ENCODE measurements at places on chromosomes 3 and 15.

GRCh38 chr15:47885920-47886319, 168.6 kb downstream of the SEMA6D start:
- DNase-seq = no peak

DNA sequence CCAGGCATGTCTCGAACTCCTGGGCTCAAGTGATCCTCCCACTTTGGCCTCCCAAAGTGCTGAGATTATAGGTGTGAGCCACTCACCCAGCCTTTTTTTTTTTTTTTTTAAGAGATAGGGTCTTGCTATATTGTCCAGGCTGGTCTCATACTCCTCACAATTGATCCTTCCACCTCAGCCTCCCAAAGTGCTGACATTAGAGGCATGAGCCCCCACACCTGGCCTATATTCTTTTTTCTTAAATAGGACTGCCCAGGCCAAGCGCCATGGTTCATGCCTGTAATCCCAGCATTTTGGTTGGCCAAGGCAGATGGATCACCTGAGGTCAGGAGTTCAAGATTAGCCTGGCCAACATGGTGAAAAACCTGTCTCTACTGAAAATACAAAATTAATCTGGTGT, 12.5 kb downstream of the NR1I2 start:
- DNase-seq = no peak

- DNase-seq = no peak
These were observed 1.1 kb upstream of the NPHP3 start for GRCh38 chr3:132723024-132723950.

GRCh38 chr3:45321607-45322391, 66.6 kb upstream of the LARS2 start:
- no peak for DNase-seq

DNA sequence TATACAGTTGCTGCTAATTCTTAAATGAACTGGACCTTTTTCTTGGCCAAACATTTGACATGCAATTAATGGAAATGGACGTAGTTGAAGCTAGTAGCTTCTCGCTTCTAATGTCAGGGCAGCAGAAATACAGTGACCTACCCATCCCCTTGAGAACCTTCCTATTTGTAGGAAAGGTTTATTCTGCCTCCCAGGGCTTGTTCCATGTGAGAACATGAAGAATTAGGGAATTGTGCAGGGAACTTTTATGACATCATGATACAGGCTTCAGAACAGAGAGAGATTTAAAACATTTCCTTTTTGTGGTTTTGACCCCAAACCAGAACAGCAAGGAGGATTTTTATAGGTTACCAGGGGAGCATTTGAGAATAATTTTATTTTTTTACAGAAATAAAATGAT, 406.6 kb upstream of the PPP2R3A start:
- no peak for DNase-seq

- DNase-seq = no peak
These were observed 110.7 kb upstream of the CDIN1 start for GRCh38 chr15:36468746-36469145.

GRCh38 chr3:183338520-183338919, 85.5 kb downstream of the B3GNT5 start:
- DNase-seq = no peak

DNA sequence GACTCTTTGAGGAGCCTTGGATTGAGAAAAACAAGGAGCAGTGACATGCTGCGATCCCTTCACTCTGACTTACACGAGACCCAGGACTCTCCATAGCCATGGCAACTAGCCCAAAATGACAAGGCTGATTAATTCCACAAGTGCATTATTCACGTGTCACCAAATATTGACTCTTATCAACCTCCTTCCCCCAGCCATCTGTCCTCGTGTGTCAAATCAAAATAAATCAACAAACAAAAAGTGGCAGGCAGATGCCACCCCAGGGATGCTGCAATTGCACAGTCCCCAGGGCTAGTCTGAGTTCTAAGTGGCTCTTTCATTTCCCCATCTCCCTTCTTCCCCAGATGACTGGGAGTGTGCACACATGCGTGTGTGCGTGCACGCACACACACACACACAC, 104.9 kb downstream of the AQP9 start:
- no peak for DNase-seq

GRCh38 chr3:44208568-44208967, 33.1 kb upstream of the TOPAZ1 start:
- DNase-seq = no peak

- DNase-seq = peak; percentile 17
These were observed 68.9 kb upstream of the PCSK6 start for GRCh38 chr15:101558221-101558941.

- no peak for DNase-seq
These were observed 125.6 kb downstream of the ETFA start for GRCh38 chr15:76185716-76186115.

DNA sequence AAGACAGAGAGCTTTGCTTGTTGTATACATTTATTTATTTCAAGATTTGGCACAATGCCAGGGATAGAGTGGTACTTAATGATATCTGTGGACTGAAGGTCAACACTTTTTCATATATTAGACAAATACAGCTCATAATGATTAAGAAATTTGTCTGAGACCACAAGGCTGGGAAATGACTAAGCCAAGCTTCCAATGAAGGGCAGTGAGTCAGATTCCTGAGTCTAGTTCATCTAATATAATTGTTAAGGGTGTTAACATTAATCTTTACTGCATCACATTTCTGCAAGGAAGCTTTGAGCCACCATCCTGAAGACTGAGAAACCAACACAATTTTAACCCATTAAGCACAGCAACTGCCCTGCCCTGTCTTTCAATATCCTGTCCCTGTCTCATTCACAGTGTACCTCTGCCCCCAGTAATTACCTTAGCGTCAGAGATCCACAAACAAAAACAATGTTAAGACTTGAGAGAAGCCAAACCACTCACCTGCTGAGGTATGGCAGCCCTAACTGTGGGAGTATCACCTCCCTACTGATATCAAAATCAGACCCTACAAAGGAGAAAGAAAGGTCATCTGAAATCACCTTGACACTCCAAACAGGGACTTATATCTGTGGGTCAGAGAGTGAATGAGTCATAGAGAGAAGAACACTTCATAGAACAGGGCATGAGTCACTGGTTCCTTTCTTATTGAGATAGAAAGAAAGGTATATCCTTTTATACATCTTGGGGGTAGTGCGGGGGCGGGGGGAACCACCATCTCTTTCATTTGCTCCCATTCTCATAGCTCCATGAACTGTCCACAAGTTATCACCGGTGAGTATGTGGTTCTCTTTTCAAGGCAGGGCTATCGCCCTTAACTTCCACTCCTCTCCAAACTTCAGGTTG, 74.7 kb downstream of the MAGI1 start:
- DNase-seq = no peak

DNA sequence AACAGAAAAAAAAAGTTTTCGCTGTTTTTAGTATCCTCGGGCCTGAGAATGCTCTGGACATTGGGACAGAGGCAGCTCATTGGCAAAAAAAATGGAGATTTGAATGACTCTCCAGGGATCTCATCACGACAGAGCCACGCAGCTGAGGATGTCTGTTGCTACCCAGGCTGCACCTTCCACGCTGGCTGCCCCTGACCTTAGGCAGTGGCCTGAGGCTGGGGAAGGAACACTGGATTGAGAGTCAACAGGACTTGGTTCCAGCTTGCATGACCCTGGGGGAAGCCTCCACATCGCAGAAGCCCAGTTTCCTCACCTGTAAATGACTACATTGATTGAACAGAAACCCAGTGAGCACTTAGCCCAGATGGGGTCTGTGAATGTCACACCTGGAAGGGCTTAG, 8.7 kb upstream of the ACSBG1 start:
- peak; percentile 42 for DNase-seq

DNA sequence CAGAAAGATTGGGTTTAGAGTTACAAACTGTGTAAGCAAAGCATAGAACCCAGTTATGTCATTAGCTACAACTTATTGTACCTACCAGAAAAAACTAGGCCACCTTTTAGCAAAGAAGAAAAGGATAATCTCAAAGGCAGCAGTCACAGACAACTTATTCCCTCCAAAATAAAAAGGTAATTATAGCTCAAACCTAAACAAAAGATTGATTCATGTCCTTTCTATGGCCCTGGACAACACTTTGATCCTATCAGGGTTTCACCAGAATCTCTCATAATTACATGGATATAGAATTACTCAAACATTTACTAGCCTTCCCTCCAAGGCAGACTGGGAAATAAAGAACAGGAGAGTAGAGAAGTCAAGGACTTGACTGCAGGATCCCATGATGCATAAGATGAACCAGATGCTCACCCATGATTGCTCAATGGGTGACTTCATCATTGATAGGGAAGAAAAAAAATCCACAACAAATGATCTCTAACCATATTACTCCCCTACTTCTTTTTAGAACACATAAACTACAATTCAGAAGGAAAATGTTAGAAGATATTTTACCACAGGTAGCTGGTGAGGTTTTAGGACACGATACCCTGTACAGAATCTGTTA, 17.4 kb downstream of the DET1 start:
- DNase-seq = no peak

- no peak for DNase-seq
These were observed 44.9 kb downstream of the SPATA16 start for GRCh38 chr3:173096140-173096539.

DNA sequence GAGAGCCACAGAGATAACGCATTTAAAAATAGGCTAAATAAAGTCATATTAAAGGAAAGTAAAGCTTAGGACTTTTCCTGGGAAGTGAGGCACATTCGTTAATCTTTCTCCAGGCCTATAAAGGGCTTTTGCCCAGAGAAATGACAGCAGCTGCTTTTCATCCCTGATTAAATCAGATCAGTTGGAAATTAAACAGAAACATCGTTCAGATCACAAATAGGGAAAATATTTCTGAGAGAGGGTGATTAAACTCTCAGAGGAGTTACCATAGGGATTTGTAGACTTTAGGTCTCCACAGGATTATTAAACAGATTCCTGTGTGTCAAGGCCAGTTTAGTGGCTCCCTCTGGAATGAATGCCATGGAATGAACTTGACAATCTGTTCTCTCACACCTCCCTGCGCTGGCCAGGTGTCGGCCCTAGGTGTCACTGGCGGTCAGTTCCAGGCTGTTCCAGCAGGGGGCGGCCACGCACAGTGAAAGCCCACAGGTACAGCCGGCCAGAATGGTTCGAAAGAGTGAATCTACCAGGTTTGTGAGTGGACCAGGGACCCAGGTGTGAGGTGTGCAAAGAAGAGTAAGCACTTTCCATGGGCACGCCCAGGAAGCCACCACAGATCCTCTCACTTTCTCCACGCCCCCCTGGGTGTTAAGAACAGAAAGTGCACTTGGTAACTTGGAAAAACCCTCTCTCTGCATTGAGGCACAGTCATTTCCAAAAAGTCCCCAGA, 253.0 kb upstream of the RASGRP1 start:
- DNase-seq = peak; percentile 89

DNA sequence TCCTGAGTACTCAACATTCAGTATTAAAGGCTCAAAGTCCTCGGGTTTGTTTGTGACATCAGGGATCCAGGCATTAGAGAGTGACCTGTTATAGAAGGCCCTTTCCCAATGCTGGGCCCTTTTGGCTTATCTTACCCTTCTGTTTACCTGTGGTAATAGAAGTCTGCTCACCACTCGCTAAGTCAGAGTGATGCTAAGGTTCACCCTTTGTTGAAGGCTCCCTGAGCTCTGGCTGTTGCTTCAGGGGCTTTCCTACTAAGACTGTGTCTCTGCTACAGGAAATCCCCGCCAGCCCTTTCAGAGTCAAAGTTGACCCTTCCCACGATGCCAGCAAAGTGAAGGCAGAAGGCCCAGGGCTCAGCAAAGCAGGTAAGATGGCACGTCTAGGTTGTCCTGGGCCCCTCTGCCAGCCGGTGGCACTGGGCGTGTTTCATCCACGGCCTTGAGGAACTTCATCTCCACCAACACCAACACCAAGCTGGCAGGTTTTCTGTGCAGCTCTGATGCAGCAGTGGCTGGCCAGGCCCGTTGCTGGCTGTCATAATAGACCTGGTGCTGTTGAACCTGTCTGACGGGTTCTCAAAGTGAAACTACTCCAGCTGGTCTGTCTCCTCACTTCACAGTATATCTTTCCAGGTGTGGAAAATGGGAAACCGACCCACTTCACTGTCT, 99.1 kb downstream of the DNASE1L3 start:
- no peak for DNase-seq

- DNase-seq = no peak
These were observed 289.3 kb upstream of the RORA start for GRCh38 chr15:61518191-61518950.

DNA sequence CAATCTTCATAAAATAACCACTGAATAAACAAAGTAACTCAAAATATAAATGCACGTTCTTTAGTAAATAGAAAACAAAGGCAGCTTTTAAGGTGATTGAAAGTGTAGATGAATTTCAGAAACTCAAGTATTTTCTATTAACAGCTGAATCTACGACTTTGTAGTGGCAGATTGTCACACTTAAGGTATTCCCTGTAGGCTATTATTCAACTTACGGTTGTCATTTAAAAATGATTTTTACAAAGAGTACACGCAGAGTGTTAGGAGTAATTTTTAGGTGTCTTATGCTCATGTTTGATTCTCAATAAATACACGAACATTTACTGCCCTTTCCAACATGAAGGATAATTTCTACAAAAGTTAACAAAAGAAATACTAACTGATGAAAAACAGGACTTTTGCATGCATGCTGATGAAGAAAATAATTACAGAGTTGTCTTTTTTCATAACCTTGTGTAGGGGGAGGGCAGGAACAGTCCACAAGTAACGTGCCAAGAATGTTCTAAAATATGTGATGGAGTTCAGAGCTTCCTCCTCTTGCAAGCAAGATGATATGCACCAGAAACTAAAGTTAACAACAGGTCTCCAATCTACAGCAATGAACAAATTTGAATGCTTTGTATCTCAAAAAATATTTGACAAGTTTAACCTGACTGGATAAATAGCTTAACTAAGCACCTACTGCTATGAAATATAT, 16.7 kb downstream of the DCBLD2 start:
- no peak for DNase-seq

GRCh38 chr3:52406231-52406661, 38.7 kb downstream of the SEMA3G start:
- DNase-seq = peak; percentile 54

- DNase-seq = no peak
These were observed 5.5 kb downstream of the ANKDD1A start for GRCh38 chr15:64917211-64917610.

- DNase-seq = no peak
These were observed 26.3 kb upstream of the ZNF148 start for GRCh38 chr3:125401402-125401801.

DNA sequence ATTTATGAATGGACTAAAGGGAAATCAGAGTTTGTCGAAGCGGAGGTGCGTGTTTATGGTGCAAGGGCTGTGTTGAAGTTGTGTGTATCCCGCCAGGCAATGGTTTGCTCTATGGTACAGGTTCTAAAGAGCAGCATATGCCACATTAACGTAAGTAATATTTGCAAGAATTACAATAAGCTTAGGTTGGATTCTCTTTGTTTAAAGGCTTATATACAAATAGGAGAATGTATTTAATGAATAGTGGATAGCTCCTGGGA, 800 bp downstream of the EPHA3 start:
- DNase-seq = no peak

GRCh38 chr3:111570404-111571030, 24.6 kb downstream of the ZBED2 start:
- no peak for DNase-seq

GRCh38 chr15:43625106-43625505, 6.5 kb upstream of the STRC start:
- no peak for DNase-seq

All from sigmoid colon (tissue), 7 donors.